ENCODE measurements at places on chromosomes 13 and 19.

DNA sequence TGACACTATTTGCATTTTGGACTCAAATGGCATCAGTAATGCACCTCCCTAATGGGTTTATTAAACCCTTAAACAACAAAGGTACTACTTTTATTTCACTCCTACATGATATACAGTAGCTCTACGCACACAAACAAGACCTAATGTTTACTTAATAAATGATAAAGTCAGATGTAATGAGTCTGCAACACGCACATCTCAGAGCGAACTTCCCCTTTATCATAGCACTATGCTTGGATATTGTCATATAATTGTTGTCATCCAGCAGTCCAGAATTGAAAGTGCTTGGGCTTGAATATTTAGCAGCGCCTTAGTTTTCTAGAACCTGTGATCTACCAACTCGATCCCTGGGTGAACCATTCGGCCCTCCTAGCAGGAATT is 772 bp downstream of the PARP4 start:
- no peak for DNase-seq

- DNase-seq: peak; percentile 48
Measured at GRCh38 chr13:70253834-70254233, 145.6 kb upstream of the KLHL1 start.

GRCh38 chr13:24727731-24728601 is 36.0 kb upstream of the RNF17 start:
- DNase-seq: peak; percentile 84

DNA sequence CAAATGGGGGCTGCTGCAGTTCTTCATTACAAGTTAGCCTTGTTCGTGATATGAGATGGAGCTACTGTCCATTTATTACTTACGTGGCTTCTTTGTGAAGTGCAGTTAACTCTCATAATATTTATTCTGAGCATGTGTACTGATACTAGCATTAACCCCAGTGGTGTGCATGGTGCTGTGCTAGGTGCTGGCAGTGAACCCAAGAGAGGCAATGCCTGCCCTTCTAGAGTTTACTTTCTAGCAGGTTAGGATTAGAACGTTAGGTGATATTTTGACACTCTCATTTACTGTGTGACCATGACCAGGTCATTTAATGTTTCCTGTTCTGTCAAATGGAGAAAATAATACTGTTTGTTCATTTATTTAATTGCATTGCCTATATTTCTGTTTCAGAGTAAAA is 16.9 kb downstream of the PIBF1 start:
- DNase-seq: no peak

DNA sequence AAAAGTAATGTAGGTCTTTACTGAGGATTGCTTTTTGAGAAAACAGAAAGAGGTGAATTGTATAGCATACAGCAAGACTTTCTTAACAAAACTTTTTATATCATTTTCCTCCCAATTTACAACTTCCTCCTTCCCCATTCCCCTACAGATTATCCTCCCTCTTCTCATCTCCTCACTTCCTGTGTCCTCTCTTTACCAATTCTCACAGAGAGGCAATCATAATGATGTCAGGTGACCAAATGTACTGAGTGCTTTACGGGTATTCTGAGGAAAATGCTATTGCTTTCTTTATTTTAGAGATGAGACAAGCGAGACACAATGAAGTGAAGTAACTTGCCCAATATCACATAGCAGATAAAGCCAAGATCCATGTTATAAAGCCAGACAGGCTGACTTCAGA is 1.7 kb upstream of the MTMR6 start:
- DNase-seq: no peak

DNA sequence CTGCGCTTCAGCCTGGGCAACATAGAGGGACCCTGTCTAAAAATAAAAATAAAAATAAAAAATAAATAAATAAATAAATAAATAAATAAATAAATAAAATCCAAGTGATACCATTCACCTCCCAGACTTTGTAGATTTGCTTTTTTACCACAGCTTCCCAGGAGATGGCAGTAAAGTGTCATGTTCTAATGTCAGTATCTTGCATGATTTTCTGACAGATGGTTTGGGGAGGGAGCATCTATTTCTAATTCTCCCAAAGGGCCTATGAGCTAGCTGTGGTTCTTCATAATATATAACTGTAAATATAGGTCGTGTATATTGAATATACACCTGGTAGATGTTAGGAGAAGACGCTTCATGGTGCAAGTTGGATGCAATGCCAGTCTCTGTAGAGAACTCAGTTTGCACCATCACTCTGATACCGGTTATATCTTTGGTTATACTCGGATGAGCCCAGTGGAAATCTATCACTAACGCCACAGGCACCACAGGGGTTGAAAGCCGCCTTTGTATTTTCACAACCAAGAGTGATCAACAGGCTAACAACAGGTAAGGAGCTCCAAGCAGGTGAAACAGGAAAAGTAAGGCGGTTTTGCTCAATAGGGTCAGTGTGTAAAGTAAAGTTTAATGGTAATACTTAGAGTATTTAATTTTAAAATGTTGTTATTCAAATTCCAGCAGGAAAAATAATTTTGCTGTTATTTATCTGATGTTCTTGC is 13.9 kb downstream of the APLP1 start:
- peak; percentile 86 for DNase-seq

DNA sequence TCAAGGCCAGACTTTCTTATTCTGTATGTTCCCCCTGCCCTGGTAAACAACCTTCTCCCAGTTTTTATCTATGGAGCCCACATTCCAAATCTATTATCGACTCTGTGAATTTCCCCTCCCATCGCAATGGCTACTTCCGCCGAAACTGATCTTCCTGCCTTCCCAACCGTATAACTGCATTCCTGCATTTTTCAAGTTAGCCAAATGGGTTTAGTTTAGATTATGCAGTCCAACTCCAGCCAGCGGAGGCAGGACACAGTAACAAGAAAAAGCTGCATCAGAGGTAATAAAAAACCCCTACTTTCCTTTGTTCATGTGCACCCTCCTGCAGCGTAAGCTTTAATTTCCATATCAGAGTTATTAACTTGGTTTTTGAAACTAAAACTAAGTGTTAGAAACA is 112.2 kb upstream of the ZNF91 start:
- no peak for DNase-seq

DNA sequence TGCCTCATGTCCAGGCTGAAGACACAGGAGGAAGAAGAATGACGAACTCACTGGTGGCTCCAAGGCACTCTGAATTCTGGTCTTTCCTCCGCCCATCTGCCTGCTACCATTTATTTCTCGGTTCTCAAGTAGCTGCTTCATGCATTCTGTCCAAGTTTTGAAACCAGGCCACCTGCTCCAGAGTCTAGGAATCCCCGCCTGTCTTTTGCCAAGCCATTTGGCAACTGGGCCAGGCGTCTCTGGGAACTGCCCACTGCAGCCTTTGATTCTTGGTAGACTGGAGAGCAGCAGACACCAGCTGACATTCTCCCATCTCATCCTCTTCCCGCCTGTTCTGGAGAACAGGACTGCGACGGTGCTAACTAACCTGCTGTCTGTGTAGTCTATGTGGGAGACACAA is 10.8 kb downstream of the SLC35E1 start:
- no peak for DNase-seq

GRCh38 chr13:103638706-103639105 is 572.5 kb upstream of the SLC10A2 start:
- DNase-seq: no peak

DNA sequence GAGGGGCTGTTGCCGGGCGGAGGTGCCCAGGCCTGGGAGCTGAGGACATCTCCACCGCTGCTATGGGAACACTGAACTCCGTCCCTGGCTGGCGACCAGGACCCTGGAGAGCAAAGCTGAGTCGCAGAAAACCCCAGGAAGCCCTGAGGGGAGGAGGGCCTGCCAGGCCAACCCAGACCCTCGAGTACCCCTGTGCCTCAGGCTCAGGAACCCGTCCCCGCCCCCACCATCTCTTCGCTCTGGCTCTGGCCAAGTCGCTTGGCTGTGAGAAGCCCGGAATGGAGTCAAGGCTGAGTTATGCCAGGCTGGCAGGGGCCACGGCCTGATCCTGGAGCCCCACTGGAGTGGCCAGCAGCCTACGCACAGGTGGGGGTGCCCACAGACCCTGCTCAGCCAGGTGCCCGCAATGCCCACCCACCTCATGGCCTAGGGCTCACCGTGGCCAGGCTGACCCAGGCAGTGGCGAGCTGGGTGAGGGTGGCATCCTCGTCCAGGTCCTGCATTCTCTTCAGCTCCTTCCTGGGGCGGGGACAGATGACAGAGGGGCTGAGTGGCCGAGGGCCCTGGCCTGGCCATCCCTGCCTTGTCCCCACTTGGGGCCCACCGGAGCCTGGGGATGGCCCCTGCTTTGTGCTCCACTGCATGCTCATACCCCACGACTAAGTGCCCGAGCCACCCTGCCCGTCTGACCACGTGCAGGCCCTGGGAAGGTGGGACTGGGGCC is 8.5 kb upstream of the CERS1 start:
- no peak for DNase-seq

DNA sequence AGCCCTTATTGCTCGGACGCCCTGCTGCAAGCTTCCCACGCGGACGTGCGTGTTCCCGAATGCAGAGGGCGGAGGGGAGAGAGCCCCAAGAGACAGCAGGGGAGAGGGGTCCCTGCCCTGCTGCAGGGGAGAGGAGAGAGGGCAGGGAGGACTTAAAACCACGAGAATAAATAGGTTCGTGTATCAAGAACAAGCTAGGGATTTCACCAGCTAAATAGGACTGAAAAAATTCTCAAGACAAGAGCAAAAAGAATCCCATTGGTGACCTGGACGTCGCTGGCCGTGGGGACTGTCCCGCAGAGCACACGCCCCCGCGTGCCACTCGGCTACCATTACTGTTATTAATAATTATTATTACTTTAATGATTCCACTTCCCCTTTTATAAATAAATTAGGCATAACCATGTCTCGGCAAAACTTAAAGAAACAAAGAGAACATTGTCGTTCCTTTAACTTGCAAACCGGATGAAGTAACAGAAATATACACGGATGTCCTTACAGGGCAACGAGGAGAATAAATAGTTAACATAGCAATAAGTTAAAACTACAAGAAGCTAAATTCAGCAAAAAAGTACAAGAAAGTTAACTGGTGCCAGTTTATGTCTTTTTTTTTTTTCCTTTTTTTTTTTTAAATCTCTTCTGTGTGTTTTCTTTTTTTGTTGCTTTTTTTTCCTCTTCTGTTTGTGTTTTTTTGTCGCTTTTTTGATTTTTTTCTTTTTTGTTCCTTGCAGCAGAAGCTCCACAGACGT is 16.6 kb downstream of the PRKCSH start:
- no peak for DNase-seq

- no peak for DNase-seq
Measured at GRCh38 chr13:40631605-40632004, 34.8 kb downstream of the FOXO1 start.

GRCh38 chr13:32153056-32153455 is 121.5 kb downstream of the FRY start:
- DNase-seq: peak; percentile 47

DNA sequence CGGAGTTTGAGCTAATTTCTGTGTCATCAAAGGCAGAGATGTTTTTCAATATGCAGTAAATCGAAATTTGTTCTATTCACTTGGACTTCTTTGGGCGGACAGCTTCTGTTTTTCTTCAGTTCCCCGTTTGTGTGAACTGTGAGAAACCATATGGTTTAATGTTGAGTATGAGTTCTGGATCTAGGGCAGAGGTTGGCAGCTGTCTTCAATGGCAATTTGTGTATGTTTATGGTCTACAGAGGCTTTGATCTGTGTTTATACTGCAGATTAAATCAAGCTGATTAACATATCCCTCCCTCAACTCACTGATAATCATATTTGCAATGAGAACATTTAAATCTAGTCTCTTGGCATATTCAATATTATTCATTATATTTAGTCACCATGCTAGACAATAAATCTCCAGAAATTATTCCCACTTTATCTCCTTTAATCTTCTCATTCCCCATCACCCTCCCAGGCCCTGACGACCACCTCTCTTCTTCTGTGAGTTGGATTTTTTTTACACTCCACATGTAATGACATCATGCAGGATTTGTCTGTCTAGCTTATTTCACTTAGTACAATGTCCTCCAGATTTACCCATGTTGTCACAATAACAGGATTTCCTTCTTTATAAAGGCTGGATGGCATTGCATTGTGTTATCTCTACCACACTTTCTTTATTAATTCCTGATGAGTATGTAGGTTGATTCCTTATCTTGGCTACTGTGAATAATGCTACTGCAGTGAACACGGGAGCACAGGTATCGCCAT is 9.0 kb downstream of the ZNF331 start:
- DNase-seq: no peak

DNA sequence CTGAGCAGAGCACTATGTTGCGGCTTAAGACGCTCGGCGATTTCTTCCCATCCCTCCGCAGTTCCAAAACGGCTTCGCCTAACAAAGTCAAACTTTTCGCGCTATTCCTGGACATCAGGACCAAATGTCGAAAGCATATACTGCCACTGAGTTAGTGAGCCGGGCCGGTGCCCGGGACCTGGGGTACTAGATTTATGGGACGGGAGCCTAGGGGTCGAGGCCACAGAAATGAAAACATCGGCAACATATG is 699 bp downstream of the RCBTB2 start:
- DNase-seq: no peak

- DNase-seq: peak; percentile 61
Measured at GRCh38 chr19:33819880-33820781, 23.5 kb downstream of the KCTD15 start.

DNA sequence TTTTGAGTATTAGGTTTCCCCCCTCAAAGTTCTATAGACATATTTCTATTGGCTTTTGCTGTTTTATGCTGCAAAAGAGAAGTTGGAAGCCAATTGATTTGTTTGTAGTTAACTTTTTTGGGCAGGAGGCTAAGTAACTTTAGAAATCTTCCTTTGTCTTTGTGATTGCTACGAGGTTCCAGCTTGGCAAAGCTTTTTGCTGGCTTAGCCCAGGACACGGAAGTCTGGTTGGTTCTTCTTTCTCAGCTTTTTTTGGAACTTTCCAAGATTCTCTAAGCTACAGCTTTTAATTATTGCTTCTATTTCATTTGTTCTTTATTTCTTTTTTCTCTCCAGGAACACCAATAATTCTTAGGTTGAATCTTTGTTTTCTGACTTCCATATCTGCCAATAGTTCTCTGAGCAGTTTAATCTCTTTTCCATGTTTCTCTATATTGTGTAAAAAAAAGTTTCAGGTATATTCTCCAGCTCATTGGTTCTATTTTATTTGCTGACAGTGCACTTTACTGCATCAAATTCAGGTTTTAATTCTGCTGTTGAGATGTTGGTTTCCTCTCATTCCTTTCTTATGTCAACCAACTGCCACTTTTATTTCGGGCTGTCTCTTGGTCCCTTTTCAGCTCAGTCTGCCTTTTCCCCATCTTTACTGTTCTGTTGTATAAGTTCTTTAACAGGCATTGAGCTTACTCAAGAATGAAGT is 27.8 kb downstream of the MBNL2 start:
- no peak for DNase-seq

Data from mesenchymal stem cell (in vitro differentiated cells and primary cell).